ENCODE measurements at places on chromosomes 5 and 9. TPM values are rescaled to one million over a fixed set of nuclear protein-coding genes. Genes with fewer than 3 reads are reported as not detected.

- H3K4me3 ChIP-seq, result no peak overlapping the region
- H3K27me3 ChIP-seq, result no peaks in the 10 kb centered on the region
- no peak for DNase-seq
- peak overlapping the region; percentile 14 for H3K27ac ChIP-seq
These were observed 17.1 kb downstream of the DELE1 start for GRCh38 chr5:141940695-141941271.

GRCh38 chr9:3478549-3478953, 47.2 kb downstream of the RFX3 start:
- H3K27ac ChIP-seq, result no peak overlapping the region
- H3K4me3 ChIP-seq, result no peak overlapping the region
- no peaks in the 10 kb centered on the region for H3K4me1 ChIP-seq
- H3K27me3 ChIP-seq, result no peaks in the 10 kb centered on the region
- no peak for DNase-seq

DNA sequence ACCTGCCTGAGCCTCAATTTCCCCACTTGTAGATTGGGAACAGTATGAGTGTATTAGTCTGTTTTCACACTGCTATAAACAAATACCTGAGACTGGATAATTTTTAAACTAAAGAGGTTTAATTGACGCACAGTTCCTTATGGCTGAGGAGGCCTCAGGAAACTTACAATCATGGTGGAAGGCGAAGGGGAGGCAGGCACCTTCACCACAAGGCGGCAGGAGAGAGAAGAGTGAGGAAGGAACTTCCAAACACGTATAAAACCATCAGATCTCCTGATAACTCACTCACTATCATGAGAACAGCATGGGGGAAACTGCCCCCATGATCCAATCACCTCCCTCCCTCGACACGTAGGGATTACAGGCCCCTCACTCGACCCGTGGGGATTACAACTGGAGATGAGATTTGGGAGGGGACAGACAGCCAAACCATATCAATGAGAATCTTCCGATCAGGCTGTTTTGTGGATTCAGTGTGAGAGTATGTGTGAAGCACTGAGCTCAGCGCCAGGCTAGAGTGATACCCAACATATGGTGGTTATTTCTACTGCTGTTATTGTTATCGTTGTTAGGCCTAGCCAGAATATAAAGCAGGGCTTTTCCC, 14.6 kb upstream of the LMX1B start:
- no peaks in the 10 kb centered on the region for H3K36me3 ChIP-seq
- no peaks in the 10 kb centered on the region for H3K4me1 ChIP-seq
- DNase-seq, result no peak
- H3K27ac ChIP-seq, result no peak overlapping the region
- H3K4me3 ChIP-seq, result no peak overlapping the region

DNA sequence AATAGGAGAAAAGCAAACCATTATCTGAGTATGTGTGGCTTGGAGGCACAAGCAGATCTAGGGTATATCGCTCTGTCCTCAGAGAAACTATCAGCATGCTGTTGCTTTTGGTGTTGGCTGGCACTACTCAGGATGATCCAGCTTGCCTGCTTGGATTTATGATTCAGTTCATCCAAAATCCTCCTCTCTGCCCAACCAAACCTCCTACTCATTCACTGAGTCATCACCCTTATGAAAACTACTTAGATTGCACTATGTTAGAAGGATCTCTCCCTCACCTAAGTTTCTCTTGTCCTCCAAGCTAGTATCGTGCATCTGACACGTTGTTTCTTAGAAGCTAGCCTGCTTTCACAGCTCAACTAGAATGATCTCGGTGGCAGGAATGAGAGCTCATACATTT, 14.2 kb upstream of the ZBED3 start:
- no peak for DNase-seq
- H3K4me1 ChIP-seq, result no peaks in the 10 kb centered on the region
- no peaks in the 10 kb centered on the region for H3K27me3 ChIP-seq
- H3K27ac ChIP-seq, result no peak overlapping the region
- H3K36me3 ChIP-seq, result no peaks in the 10 kb centered on the region
- H3K4me3 ChIP-seq, result no peak overlapping the region

DNA sequence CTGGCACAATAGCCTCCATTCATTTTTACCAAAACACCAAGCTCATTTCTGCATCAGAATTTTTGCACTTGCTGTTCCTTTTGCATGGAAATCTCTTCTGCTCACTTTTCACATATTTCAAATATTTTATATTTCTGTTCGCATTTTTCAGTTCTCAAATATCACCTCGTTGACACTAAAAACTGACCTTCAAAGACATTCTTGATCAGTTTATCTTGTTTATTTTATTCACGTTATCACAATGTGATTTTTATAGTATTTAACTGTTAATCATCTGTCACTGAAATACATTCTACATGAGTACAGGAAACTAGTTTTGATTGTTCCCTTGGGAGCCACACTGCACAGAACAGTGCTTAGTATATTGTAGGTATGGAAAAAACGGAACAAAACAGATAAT, 29.6 kb downstream of the CDH10 start:
- no peaks in the 10 kb centered on the region for H3K4me1 ChIP-seq
- H3K27me3 ChIP-seq, result no peaks in the 10 kb centered on the region
- H3K4me3 ChIP-seq, result no peak overlapping the region
- no peaks in the 10 kb centered on the region for H3K36me3 ChIP-seq
- DNase-seq, result no peak
- no peak overlapping the region for H3K27ac ChIP-seq

Gene CCDC152
- total RNA-seq, result not detected

Gene ZNF366
- 3.2 TPM for total RNA-seq

Gene NUP188
- 69.0 TPM for total RNA-seq

Measured in vagina (tissue), 2 donors.